ENCODE measurements at places on chromosomes 4 and X.

DNA sequence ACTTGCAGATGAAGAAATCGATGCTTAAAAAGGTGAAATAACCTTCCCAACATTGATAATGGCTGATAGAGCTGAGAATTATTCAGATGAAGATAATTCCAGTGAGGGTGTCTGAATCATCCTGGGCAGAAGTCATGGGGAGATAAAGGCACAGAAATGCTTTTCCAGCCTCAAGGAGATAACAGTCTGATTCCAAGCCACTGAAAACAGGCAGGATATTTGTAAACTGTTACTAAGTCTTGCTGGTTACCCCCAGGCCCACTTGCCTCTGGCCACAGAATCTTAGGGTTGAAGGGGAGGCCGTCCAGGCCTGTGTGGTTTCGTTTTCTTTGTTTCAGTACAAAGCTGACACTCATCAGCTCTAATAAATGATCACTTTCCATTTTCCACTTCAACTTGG, 158.5 kb downstream of the SH3KBP1 start:
- no peak for DNase-seq

DNA sequence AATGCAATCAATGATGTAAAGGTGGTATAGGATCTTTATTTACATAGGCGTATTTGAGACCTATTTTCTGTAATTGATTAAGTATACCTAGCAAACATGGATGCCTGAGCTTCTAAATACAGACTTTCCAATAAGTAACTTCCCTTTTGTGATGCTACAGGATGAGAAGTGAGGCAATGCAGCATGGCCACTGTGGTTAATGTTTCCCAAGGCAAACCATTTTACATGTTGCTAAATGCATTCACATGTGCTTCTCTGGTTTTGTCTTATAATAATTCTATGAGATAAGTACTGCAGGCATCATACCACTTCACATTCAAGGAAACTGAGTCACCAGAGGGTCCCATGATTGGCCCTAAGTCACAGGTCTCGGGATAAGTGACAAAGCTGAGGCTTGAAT, 35.7 kb upstream of the NKX3-2 start:
- no peak for DNase-seq

DNA sequence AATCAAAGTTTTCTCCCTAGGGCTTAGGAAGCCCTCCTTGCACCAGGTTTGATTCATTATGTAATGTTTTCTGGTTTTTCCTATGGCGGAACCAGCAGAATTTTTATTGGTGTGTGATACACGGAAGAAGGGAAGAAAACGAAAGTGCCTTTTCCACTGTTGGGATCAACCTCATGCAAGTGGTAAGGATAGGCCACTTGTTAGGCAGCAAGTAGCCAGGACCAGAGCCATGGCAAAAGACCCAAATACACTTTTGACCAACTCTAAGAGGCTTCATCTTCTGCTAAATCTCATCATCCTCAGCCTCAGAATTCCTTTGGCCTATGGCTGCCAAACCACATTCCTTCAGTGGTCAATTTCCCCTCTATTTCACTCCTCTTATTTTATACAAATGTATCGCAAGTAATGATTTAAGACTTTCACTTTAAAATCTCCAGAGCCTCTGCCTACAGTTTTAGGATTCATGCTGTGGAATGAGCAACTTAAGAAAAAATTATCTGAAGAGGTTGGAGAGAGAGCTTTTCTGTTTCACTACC, 21.2 kb downstream of the PPAT start:
- peak; percentile 54 for DNase-seq

DNA sequence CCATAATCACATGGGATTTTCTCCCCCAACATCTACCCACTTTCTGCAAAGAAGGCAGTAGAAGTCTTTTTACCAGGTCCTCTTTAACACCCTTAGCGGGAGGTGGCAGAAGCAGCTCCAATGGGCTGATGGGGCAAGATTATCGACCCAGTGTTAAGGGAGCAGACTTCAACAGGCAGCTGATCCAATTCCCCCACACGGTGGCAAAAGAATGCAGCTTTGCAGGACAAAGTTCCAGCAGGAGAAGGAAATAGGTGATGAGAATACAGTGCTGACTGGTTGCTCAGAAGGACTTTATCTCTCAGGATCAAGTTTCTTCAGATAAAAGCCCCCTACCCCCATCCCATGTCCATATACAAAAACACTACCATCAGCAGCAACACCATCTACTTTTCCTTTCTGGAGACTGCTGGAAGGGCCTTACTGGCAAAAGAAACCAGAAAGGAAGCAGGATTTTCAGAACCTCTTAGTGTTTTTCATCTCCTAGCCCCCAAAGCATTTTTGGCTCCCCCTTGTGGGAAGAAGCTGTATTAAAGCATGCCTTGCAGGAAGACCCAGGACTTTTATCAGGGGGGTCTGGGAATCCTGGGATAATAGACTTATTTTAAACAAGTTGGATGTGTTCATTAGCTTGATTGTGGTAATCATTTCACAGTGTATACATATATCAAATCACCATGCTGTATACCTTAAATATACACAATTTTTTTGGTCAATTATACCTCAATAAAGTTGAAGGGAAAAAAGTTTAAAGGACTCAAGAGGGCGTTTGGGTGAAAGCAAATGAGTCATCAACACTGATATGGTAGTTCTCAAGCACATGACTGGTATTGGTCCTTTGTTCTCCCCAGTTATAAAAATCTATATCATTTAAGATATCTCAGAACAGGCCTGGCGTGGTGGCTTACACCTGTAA, 146.4 kb downstream of the GPC3 start:
- peak; percentile 24 for DNase-seq

DNA sequence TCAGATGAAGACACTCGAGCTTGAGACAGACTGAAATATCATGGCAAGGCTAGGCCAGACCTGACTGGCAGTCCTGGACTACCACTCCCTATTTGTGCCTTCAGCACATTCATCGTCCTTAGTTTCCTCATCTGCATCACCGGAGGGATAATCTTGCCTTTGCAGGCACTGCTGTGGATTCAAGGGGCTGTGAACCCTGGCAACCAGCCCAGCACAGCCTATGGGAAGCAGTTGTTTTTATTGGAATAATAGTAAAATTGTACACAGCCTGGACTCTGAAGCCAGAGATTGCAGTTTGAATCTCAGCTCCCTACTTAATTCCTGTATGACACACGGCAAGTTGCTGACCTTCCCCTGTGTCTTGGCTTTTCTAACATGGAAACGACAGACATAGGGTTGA, 161.0 kb downstream of the NSUN7 start:
- no peak for DNase-seq

- DNase-seq, result no peak
These were observed 50.5 kb downstream of the GRK4 start for GRCh38 chr4:3013839-3014350.

DNA sequence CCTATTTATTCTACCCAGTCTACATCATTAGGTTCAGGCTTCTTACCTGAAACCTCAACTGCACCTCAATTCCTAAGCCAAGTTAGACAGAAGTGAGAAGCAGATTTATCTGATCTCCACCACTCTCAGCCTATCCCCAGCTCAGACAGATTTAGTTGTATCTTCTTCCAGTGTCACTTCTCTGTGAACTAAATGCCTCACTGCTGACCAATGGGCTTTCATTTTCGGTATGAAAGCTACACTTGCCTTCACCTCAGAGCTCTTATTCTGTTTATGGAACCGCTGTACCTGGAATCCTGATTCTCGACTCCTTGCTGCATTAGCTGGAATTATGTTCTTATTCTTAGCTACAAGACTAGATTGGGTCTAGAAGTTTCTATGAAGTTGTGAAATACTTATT, 833.2 kb downstream of the CCSER1 start:
- DNase-seq, result no peak

GRCh38 chr4:184873054-184873453, 47.3 kb upstream of the ACSL1 start:
- no peak for DNase-seq
